DMS79 treated with DMSO at 0.1 percent for 48 hours (cell line): ENCODE measurements at places on chromosomes 2 and 18.

DNA sequence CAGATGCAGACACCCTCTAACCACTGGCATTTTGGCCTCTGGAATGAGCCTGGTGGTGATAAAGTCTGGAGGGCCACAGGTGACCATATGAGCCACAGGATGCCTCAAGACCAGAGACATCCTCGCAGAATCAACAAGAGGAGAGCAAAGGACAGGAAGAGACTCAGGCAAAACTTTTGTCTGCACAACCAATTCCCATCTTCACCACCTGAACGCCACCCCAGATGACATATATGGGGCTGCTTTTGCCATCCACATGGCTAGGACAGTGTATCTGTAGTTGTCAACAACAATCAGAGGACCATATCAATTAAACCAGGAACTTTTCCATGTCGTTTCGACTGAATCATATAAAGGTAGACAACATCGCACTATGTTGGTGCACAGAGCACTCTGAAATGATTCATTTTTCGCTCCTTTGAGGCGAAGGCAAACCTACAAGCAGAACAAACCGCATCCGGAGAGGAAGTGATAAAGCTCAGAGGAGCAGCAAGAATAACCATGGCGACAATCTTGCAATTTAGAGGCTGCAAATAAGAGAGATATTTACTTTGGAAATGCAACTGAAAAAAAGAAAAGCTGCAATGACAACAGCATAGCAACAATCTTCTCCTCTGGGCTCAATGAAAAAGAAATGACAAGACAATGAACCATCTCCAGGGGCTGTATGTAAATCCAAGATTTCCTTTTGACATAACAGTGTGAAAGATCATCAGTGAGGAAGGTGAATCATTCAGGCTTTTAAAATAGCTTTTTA lies 204.5 kb downstream of the ARL4C start:
- DNase-seq, result no peak

GRCh38 chr18:24372279-24372872 lies 25.2 kb downstream of the OSBPL1A start:
- no peak for DNase-seq

DNA sequence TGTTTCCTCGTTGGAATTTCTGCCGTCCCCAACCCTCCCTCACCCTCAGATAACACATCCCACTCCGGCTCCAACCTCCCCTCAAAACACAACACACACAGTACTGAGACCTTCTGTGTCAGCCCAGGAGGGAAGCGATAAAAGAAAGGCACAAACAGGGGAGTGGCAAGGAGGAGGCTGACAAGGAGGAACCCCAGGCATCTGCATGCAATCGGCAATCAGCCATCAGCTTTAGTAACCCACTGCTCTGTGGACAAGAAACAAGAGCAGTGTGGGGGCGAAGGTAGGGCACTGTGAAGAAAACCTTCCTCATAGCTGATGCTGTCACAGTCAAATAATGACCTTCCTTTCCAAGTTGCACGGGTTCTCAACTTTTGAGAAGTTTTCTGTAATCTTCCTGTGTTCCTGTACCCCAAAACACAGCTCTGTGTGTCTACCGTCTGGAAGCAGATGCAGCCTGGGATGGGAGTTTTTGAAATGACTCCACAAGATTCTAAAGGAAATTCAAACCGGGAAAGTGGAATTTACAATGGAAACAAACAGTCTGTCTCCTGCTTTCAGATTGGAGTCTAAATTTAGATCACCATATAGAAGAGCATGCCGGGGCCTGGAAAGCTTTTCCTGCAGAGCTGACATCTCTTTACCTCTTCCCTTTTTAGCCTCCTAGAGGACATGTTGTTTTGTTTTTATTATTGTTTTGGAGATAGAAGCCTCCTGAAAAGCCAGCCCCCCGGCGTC lies 16.4 kb upstream of the LPIN2 start:
- no peak for DNase-seq

GRCh38 chr2:143146815-143147530 lies 17.8 kb downstream of the ARHGAP15 start:
- DNase-seq, result no peak

DNA sequence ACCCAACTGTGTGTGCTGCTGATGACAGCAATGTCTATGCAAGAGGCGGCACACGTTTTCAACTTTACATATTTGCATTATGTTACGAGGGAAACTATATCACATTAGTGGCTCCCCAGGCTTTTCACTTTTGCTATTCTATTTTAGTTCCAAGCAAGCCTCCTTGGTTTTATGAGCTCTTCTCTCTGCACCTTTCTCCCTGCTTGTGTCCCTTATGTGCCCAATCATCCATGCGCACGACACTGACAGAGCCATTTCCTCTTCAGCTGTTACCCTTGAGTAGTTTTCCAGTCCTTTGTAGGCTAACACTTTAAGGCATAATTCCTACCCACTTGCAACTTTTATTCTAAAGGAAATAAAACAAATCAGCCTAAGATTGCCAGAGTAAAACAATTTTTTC lies 154.3 kb downstream of the TCF4 start:
- DNase-seq, result peak; percentile 63

DNA sequence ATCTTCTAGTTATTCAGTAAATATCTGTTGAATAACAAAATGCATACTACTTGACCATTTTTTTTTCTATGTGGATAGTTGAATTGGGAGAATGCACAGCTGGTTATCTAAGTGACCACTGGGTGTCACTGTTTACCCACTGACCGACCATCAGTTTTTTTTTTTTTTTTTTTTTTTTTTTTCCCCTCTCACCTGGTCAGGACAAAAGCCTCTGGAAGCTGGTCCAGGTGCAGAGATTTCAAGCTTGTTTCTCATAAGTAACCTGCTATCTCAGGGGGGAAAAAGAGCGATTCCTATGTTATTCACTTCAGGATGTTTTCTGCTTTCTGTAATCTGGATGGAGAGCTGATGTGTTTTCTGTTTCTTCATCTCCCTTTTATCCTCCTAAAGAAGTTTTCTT lies 256.0 kb downstream of the DCDC2C start:
- DNase-seq, result peak; percentile 75

DNA sequence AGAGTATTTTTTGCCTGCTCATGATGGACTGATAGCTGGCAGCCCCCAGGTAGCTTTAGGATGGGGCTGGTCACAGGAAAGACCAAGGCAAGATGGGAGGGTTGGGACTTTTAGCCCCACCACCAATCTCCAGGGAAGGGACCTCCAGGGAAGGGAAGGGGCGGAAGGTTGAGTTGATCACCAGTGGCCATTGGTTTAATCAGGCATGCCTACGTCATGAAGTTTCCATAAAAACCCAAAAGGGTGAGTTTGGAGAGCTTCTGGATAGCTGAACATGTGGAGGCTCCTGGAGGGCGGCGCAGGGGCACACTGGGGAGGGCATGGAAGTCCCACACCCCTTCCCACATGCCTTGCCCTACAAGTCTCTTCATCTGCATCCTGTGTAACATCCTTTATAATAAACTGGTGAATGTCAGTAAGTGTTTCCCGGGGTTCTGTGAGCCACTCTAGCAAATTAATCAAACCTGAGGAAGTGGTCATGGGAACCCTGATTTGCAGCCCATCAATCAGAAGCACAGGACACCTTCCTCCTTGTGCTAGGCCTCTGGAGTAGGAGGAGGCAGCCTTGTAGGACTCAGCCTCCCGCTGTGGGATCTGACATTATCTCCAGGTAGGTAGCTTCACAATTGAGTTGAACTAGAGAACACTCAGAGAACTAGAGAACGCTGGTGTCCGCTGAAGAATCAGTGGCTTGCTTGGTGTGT lies 30.3 kb downstream of the RAB31 start:
- no peak for DNase-seq

GRCh38 chr2:200708943-200709342 lies 102.8 kb upstream of the BZW1 start:
- DNase-seq, result no peak

DNA sequence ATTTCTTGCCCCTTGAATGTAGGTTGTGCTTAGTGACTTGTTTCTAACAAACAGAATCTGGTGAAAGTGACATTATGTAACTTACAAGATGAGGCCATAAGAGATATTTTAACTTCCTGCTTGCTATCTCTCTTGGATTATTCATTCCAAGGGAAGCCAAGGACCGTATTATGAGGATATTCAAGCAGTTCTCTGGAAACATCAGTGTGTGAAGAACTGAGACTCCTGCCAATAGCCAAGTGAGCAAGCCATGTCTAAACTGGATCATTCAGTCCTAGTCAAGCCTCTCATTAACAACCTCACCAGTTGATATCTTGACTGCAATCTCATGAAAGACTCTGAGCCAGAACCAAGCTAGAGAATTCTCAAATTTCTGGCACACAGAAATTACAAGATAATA lies 765.1 kb upstream of the SLC8A1 start:
- no peak for DNase-seq

GRCh38 chr2:71923887-71924533 lies 223.7 kb downstream of the CYP26B1 start:
- DNase-seq, result peak; percentile 49

GRCh38 chr2:120758181-120759144 lies 22.8 kb downstream of the GLI2 start:
- DNase-seq, result no peak

GRCh38 chr2:99238599-99238998 lies 16.9 kb downstream of the LYG2 start:
- no peak for DNase-seq

GRCh38 chr2:98555696-98556095 lies 52.6 kb downstream of the COA5 start:
- DNase-seq, result no peak

GRCh38 chr2:37168217-37168981 lies 11.6 kb upstream of the EIF2AK2 start:
- peak; percentile 14 for DNase-seq

GRCh38 chr18:76479351-76480238 lies 15.4 kb downstream of the ZNF516 start:
- DNase-seq, result no peak

DNA sequence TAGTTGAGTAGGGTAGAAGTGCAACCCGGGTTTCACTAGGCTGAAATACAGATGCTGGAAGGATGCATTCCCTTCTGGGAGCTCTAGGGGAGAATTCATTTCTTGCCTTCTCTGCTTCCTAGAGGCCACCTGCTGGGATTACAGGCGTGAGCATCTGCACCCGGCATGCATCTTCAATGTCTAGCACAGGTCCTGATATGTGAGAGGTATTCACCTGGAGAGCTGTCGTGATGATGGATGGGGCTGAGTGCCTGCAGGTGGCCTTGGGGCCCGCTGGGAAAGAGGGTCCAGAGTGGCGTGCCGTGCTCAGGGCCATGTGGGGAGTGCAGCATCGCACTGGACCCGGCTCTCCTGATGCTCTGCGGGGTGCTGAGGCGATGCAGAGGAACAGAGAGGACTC lies 6.6 kb upstream of the NTSR2 start:
- peak; percentile 69 for DNase-seq

- DNase-seq, result peak; percentile 81
Measured at GRCh38 chr2:200305797-200306195, 697 bp upstream of the SPATS2L start.

DNA sequence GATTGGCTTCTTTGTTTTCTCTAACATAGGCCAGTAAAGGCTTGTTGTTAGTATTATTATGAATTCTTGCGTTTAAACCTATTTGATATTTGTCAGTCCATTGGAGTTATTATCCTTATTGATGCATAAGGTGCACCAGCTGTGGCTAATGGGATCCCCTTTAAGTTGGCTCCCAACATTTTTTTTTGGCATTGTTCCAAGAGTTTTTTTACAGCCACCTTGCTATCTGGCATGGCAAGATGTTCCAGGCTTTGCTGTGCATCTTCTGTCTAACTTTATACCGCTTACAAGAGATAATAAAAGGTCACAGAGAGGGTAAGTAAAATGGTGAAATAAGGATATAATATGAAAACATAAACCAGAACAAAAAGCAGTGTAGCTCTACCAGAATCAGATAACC lies 157.5 kb upstream of the TACR1 start:
- no peak for DNase-seq

DNA sequence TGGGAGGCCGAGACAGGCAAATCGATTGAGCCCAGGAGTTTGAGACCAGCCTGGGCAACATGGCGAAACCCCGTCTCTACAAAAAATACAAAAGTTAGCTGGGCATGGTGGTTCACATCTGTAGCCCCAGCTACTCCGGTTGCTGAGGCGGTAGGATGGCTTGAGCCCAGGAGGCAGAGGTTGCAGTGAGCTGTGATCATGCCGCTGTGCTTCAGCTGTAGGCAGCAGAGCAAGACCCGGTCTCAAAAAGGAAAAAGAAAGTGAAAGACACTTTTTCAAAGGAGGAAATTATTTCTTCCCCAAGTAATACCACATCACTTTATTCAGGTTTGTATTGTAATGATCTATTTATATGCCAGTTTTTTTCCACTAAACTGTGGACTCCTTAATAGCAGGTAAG lies 35.7 kb upstream of the TAF4B start:
- no peak for DNase-seq
